ENCODE measurements at places on chromosomes 3 and 15.

GRCh38 chr15:48965972-48966371 lies 2.3 kb upstream of the SHC4 start:
- no peak for DNase-seq

DNA sequence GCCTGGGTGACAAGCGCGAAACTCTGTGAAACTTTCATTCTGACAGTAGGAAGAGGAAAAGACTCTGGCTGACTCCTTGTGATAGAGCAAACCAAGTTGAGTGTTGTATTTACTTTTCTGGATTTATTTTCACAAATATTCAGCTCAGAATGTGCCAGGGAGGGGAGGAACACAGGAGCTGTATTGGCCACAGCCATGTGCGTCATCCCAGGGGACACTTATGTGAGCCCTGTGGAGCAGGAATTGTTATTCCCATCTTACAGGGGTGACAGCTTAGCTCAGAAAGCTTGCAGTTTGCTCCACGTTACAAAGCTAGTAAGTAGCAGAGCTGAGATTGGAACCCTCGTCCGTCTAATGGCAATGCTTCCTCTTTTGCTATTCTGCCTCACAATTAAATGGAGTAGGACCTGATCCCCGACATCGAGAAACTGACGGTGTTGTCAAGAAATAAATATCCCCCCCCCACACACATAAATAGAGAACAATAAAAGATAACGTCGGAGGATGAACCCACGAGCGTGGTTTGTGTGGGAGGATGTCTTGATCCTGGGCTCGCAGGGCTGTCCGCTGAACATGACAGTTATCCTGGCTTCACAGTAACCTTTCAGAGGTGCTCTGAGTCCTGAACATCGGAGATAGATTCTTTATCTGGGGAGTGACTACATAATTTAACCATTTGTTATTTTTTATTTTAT lies 151.6 kb upstream of the CTDSPL start:
- DNase-seq = no peak

- no peak for DNase-seq
Measured at GRCh38 chr3:39025222-39025970, 26.3 kb downstream of the SCN11A start.

- DNase-seq = no peak
Measured at GRCh38 chr15:31343831-31344230, 17.2 kb downstream of the KLF13 start.

DNA sequence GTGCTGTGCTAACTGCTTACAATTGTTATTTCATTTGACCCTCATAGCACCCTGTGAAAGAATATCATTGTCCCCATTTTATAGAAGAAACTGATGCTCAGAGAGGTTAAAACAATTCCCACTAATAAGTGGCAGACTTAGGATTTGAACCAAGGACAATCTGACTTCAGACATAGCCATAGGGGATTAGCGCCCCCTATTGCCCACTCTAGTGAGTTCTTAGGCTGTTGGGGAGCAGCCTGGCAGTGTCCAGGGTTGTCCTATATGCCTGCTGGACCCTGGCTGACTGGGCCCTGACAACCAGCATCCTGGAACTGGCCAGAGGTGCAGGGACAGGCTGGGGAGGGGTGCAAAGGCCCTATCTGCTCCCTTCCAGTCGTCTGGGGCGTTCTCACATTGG lies 15.4 kb downstream of the DPH3 start:
- DNase-seq = no peak

GRCh38 chr3:116388867-116389385 lies 56.4 kb downstream of the LSAMP start:
- no peak for DNase-seq

DNA sequence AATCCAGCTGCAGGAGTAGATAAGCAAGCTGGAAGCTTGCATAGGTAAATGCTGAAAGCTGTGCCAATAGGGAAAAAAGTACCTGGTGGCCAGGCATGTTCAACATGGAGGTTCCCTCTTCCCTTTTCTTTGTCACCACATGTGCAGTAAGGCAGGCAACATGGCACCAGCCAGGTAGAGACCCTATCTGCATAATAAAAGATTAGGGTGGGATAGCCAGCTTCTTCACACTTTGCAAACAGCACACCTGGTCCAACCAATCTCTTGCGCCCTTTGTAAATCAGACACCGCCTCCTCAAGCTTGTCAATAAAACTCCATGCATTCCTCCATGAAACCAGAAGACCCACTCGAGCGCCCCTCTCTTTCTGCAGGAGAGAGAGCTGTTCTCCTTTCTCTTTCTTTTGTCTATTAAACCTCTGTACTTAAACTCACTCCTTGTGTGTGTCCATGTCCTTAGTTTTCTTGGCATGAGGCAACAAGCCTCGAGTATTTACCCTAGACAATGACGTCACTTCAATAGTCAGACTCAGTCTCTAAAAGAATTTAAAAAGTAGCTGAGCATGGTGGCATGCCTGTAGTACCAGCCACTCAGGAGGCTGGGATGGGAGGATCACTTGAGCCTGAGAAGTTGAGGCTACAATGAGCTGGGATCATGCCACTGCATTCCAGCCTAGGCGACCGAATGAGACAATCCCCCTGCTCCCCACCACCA lies 256.3 kb downstream of the SCAPER start:
- no peak for DNase-seq

DNA sequence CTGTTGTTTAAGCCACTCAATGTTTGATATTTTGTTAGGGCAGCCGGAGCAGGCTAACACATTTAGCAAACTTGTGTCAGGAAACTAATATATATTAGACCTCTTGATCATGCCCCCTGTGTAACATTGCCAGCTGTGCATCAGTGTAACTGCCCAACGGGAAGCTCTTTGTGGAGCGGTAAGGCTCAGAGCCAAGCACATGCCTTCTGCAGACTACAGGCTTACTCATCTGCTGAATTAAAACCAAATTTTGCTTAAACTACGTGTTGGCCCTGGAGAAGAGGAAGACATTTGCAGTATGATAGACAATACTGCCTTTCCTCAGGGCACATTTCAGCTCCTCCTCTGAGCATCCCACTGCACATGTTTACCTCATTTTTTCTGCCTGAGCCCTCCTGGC lies 50.5 kb upstream of the KCNMB2 start:
- no peak for DNase-seq

- DNase-seq = no peak
Measured at GRCh38 chr3:113751141-113751540, 4.3 kb downstream of the ATP6V1A start.

DNA sequence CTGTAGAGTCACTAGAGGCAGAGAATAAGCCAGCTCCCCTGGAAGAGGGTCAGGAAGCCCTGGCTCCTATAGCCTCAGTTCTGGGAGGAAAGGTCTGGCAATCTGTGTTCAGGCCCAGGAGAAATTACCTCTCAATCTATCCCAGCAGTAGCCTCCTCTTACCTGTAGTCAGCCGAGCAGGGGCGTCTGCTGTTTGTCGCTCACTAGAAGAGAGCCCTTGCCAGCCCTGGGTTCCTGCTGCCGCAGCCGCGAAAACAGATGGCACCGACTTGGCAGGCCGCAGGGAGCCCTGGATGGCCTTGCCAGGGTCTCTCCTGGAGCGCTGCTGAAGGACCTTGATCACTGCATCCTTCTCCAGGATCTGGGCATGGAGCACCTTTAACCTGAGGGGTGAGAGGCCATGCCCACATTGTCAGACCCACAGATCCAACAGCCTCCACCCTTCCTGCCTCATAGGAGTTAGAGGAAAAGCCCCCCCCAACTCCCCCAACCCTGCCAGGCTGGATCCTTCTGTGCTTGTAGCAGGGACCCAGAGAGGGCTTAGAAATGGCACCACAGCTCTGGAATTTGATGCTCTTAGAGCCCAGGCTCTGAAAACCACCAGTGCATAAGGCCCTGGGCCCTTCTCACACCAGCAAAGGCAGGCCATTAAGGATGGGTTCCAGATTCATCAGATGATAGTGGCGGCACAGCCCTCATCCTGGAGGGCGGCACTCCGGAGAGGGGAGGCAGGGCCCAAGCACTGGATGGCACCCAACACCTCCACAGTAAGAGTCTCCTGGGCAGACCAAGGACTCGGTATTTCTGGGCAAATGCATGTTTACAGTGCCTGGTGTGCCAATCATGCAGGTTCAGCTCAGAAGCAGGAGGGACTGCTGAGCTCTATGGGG lies 14.9 kb downstream of the AMOTL2 start:
- no peak for DNase-seq

- no peak for DNase-seq
Measured at GRCh38 chr15:37133602-37134001, 33.3 kb upstream of the MEIS2 start.

DNA sequence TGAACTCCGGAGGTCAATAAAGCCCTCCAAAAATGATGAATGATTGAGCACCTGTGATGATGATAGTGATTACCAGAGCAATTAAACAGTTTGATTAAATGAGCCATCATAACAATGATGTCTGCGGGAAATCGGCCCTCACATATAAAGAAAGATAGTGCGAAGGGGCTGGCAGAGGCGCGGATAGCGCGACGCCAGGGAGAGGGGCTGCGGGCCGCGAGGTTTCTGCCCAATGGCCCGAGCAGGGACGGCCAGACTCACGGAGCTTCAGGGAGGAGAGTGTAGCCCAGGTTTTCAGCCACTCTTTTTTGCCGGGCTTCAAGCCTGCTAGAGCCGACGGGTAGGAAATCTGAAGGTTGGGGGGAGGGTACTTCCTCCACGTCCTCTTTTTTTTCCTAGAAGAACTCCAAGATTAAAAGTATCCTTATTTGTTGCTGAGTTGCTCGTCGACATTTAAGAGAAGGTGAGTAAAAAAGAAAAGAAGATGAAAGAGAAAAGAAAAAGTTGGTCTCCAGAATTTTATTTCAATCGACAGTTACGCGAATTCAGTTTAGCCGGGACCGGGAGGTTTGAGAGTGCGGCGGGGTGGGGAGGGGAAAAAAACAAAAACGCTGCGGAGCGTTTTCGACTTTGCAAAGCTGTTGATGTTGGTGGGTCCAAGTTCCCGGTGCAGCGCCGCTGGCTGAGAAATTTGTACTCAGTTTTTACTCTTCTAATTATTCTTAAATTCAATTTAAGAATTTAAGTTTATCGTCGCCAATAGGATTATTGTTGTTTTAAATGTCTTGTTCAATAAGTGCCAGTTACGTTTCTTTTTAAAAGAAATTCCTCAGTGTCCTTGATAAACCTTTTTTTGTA lies 2.2 kb upstream of the MEIS2 start:
- no peak for DNase-seq

GRCh38 chr3:10667269-10667668 lies 148.8 kb upstream of the SLC6A11 start:
- DNase-seq = no peak

- DNase-seq = no peak
Measured at GRCh38 chr3:55691141-55691540, 204.0 kb upstream of the WNT5A start.

DNA sequence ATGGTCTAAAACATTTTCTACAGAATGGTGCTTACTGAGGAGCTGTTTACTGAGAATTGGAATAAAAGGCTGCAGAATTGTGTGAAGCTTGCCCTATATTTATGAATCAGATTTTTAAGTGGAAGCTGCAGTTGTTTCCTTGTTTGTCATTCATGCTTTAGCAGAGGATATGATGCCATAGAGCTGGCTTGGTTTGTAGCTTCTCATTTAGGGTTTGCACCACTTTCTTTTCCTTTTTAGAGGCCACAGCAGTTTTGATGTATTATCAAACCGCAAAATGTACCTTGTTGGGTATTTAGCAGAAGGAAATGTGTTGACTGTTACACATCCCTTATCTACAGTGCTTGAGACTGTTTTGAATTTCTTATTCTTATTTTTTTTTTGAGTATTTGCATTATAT lies 66.2 kb downstream of the RASA2 start:
- no peak for DNase-seq

DNA sequence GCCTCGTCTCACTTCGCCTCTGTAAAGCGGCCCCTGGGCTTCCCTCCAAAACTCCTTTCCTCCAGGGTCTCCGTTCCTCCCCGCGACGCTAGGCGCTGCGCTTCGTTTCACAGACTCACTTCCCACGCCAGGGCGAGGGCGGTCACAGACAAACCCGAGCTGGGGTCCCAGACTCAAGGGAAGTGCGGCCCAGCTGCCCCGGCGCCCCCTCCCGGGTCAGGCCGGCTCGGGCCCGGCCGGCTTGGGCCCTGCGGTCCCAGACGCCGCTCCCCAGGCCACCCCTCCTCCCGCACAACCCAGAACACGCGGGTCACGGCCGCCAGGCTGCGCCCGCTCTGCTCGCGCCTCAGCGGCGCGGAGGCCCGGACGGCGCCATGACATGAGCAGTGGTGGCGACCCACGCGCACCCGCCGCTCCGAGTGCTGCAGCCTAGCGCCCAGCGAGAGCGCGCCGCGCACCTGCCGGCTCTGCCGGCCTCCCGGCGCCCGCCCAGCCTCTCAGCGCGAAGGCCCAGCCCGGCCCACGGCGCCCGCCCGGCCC lies 547 bp downstream of the NUP210 start:
- no peak for DNase-seq

- DNase-seq = no peak
Measured at GRCh38 chr3:122103821-122104514, 48.8 kb downstream of the CD86 start.

GRCh38 chr15:42036112-42036905 lies 15.5 kb upstream of the PLA2G4E start:
- no peak for DNase-seq

DNA sequence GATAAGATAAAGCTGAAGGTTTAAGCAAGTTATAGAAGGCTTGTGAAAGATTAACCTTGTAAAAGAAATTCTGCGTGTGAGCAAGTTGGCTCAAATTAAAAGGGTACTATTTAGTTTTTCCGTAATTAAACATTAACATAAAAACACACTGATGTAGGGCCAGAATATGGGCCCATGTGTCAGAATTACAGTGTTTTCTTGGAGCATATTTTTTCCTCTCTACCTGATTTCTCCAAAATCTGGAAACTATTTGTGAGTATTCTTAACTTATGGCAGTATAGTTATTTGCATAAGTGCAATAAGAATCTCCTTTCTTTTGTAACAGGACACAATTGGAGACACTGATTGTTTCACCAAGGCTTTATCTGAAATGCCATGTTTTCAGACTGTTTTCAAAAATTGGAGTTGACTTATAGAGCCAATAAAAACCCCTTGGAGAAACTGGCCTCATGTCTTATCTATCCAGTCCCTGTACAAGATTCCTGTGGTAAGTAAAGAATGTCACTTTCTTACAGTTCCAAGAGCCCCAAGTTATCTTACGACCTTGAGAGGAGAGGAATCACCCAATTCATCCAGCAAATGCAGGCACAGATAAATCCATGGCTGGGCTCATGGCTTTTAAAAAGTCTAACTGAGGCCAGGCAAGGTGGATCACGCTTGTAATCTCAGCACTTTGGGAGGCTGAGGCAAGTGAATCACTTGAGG lies 47.8 kb upstream of the P2RY1 start:
- DNase-seq = no peak

GRCh38 chr3:192188218-192188835 lies 539.0 kb downstream of the FGF12 start:
- DNase-seq = no peak

DNA sequence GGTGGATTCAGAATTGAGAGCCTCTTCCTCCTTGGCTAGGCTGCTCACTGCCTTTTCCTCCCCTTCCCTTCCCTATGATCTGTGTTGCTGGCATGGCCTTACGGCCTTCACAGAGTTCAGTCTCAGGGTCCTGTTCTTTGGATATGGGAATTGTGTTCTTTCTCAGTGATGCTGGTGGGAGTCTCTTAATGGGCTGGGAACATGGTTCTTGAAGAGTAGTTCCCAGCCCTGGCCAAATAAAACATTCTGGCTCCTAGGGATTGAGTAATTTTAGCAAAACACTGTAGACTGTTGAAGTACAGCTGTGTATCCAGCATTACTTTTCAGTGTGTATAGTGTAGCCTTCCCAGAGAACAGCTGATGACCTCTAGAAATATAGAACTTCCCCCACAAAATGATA lies 22.6 kb upstream of the FILIP1L start:
- DNase-seq = no peak
